ENCODE measurements at places on chromosomes 16 and 17.

DNA sequence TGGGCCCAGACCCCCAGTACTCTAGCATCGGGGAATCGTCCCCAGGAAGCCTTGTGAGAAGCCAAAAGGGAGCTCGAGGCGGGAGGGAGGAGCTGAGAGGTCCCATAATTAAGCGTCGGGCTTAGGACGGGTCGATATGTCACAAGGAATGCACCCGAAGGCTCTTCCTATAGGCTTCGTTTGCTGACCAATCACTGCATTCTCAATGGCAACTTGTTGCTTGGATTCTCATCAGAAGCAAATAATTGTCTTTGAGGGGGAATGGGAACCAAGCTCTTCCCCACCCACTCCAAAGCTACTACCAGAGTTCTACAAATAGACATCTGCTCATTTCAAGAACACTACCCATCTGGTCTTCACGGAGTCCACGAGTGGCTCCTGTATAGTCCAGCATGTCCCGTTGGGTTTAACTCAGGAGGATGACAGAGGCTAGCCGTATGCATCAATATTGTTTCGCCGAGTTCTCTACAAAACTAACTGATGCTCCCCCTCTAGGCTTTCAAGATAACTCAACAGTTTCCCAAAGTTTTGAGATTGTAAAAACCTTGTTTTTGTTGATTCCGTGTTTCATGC, 628 bp upstream of the BLMH start:
- DNase-seq, result no peak

DNA sequence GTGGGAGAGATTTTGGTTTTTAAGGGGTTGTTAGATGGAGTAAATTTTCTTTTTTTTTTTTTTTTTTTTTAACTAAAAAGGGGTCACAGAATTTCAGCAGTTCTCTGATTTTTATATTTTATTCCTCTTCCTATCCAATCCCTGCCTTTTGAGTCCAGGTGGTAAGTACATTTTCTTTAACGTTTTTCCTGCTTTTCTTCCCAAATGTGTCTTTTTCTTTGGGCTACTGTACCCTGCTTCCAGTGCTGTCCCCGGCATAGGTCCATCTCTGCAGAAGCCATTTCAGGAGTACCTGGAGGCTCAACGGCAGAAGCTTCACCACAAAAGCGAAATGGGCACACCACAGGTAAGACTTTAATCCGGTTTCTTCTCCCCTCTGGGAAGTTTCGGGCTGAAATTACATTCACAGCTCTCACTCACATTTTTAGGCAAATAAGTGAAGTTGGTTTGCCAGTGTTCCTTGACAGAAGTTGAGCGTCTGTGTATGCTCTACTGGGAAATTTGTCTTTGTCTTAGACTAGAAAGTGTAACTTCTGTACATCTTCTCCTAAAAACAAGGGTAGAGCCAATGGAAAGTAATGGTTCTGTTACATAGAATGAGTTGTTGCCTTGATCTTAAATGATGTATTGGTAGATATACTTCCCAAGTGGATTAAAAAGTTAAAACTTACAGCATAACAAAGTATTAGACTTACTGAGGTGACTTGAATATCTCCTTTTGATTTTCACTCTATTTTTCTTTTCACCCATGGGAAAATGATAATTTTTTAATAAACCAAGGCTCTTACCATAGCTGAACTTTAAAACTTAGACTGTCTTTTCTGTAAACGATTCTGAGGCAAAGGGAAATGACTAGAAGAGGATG, 54.5 kb downstream of the TUBD1 start:
- no peak for DNase-seq

DNA sequence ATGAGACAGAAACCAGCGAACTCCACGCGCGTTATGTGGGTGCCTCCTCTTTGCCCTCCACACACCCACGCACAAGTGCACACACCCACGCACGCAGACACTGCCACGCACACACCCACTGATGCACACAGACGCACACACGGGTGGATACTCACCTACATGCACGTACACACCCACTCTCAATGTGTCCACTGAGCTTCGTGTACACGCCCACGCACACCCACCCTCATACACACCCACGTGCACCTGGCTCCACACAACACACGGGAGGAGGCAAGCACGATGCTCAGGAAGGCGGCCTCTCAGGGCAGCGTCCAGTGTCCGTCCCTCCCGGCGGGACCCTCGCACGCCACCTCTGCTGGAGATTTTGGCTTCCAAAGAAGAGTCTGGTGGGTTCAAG, 4.2 kb downstream of the RFNG start:
- DNase-seq, result no peak

- DNase-seq, result no peak
Measured at GRCh38 chr16:78405833-78406232, 306.4 kb downstream of the WWOX start.

DNA sequence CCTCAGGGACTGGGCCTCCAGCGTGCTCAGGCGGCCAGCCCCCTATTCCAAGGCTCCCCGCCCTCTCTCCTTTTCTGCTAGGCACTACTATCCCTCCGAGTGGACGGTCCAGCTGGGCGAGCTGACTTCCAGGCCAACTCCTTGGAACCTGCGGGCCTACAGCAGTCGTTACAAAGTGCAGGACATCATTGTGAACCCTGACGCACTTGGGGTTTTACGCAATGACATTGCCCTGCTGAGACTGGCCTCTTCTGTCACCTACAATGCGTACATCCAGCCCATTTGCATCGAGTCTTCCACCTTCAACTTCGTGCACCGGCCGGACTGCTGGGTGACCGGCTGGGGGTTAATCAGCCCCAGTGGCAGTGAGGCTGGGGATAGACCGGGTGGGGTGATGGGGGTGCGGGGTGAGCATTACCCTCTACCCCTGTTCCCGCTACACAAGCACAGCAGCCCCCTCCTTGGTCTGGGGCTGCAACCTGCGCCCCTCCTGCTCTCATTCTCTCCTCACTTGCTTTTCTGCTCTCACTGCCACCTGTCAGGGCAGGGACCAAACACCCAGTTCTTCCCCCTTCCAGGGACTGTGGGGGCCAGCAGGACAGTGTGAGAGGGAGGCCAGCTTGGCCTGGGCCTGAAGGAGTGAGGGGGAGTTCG, 1.1 kb downstream of the PRSS41 start:
- no peak for DNase-seq

DNA sequence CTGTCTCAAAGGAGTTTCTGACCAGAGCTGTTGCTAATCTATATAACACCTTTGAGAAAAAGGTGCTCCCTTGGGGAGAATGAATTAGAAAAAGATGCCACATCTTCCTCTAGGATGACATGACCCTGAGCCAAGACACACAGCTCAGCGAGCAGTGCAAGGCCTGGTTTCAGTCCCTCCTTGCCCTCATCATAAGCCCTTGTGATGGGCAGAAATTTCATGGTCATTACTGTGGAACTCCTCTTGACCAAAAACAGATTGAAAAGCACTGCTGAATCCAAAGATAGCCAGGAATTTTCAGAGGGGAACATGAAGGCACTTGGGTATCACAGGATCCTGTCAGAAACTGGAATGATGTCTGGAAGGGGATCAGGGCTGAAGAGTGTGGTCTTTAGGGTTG, 74.1 kb upstream of the IRX6 start:
- no peak for DNase-seq

- DNase-seq, result no peak
Measured at GRCh38 chr16:66895999-66896398, 15.7 kb downstream of the PDP2 start.

DNA sequence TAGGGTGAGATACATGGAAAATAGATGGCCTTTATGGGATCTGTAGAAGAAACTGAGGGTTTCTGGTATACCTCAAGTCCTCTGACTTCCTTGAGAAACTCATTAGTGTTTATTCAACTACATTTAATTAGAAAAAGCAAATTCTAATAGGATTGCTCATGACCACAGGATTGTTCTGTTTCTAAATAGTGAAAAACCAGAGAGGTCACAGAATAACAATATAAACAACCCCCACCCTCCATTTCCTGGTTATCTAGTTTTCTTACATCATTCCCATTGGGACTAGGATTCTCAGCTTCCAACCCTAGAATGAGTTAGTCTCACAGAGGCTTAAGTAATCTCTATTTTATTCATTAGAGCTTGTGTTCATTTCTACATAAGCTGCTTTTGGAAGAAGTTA, 30.0 kb downstream of the SF3B3 start:
- DNase-seq, result no peak

DNA sequence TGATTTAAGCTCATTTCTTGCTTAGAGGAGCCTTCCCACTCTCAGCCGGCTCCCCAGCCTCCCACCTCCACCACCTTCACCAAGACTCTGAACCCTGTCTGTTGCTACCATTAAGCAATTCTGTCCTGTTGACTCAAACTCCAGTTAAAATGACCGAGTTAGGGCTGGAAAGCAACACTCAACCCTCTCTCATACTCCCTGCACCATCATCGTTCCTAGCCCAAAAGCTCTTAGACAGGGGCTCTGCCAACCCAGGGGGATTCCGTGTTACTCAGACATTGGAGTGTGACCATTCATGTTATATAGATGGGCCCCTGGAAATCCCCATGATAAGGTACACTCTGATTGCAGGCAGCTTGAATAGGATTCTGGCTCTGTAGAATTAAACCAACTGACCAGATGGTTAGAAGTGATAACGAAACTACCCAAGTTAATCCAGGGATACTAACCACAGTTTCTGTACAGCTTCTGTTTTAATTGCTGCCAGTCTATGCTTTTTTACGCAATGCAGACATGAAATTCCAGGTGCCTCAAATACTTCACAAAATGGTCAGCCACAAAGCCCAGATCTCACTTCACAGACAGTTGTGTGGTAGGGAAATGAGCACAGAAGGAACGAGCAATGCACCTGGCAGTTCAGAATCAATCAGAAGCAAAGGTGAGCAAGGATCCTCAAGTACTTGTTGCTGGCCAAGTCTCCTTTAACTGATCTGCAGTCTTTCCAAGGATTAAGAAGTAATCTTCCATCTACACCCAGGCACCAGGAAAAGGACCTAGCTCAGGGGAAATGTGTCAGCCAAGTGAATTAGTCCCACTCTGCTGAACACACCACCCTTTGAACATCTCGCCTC, 2.1 kb downstream of the SSTR2 start:
- DNase-seq, result no peak

- no peak for DNase-seq
Measured at GRCh38 chr16:88871349-88871702, 4.9 kb upstream of the PABPN1L start.

GRCh38 chr17:40356990-40357881, 7.3 kb downstream of the GJD3 start:
- no peak for DNase-seq

DNA sequence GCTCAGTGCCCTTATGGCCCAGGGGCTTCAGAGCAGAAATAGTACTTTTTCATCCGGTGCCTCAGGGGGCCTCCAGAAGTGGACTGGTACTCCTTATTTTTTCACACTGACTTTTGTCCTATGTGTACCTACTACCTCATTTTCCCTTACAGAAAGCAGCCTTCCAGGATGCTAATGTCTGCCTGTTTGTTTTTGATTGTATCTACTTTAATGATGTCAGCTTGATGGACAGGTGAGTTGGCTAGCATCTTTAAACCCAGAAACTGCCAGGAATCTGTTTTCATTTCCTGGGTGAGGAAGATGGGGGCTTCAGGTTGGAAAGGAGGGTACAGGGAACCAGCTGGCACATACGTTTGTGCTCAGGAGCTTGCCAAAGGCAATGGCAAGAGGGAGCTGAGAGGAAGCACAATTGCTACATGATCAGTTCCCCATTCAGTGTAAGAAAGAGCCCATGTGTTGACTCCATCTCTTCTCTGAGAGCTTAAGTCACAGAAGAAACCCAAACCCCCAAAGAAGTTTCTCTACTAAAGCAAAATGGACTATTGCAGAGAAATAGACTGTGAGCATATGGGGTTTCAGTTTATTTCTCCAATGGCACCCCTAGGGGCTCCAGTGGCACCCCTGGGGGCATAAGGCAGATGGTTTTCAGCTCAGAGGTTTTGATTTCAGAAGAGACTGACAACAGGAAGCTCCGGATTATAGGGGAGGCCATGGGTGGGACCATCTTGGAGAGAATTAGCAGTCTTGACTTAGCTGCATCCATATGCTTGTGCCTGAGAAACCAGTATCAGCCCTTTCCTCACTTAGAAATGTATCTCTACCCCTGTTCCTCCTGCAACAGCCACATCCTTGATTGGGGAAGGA, 16.3 kb downstream of the LIG3 start:
- DNase-seq, result peak; percentile 25

DNA sequence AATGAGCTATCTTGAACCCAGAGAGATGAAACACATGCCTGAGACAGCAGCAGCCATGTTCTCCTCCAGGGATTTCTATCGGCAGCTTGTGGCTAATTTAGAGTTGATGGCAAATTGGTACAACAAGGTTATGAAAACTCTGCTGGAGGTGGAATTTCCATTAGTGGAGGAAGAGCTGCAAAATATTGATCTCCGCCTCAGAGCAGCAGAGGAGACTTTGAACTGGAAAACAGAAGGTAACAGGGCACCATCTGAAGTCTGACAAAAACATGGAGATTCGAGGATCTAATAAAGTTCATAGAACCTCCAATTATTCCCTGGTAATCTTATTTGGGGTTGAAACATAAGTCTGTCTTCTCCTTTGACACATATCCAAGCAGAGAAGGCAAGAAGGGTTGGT, 52.8 kb downstream of the DNAH9 start:
- no peak for DNase-seq

- no peak for DNase-seq
Measured at GRCh38 chr17:56762988-56763387, 70.7 kb downstream of the C17orf67 start.

DNA sequence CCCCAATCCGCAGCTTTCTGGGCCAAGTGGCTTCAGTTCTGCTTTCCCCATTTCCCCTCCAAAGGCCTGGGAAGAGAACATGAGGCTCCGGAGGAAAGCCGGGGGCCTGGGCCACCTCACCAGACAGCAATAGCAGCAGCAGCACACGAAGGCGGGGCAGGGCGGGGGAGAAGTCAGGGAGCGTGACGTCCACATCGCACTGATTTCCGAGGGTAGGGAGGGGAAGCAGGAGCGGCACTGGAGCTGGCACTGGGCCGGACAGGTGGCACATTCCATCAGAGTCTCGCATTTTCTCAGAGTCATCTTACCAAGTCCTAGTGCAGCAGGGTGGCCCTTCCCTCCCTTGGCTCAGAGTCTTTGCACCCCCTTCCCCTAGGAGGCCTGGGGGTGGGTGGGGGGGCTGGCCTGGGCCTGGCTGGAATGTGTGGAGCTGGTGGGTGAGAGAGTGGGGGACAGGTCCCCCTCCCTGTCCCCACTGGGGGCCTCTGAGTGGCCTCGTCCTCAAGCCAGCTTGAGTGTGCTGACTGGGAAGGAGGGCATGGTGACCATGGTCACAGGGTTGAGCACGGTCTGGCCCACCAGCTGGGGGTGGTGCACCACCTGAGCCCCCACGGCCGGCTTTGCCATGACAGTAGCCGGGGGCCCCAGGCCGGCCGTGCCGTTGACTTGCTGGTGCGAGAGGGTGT, 14.3 kb downstream of the MNT start:
- no peak for DNase-seq

- no peak for DNase-seq
Measured at GRCh38 chr17:51004249-51004648, 116.4 kb downstream of the SPAG9 start.

GRCh38 chr16:50311891-50312501, 45.6 kb downstream of the ADCY7 start:
- no peak for DNase-seq

GRCh38 chr17:62478424-62478879, at the start of gene TLK2:
Gene TLK2, plus strand, starts transcription at chr17:62478825. Its CDS starts 2,301 bp downstream, at chr17:62481126.
- DNase-seq, result peak; percentile 93

Measured in spinal cord (tissue), 10 donors.